ENCODE measurements at places on chromosomes 13 and 19.

- DNase-seq: no peak
Measured at GRCh38 chr19:4970558-4971423, 1.9 kb downstream of the KDM4B start.

GRCh38 chr13:34931572-34931971, 10.5 kb upstream of the NBEA start:
- no peak for DNase-seq

GRCh38 chr13:39306639-39307589, 268.7 kb downstream of the NHLRC3 start:
- DNase-seq: peak; percentile 8

- no peak for DNase-seq
Measured at GRCh38 chr13:110876609-110877008, 38.3 kb downstream of the ANKRD10 start.

GRCh38 chr19:58586133-58586765, 13.1 kb upstream of the MZF1 start:
- no peak for DNase-seq

GRCh38 chr13:84571264-84571663, 689.0 kb upstream of the SLITRK1 start:
- DNase-seq: no peak

DNA sequence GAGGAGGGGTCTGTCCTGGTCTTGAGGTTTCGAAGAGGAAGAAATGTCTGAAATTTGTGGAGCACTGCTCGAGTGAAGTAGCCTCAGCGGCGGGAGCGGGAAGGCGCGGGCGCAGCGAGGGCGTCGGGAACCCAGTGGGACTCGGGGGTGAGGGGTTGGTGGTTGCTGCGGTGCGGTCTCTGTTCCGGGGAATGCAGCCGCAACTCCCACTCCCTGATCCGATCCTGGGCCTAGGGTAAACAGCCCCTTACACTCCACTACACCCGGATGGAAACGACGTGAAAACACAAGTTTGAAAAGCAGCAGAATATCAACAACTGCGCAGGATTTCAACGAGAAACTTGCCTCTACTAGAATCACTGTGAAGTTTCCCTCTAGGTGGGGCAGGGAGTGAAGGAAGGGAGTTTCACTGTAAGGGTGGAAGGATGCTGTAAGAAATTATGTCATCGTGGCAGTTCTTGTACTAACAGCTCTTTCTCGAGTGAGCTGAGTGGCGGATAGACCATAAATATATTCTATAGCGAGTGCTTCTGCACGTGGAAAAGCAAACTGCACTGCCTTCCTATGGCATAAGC, 2.0 kb upstream of the KLF12 start:
- DNase-seq: no peak

DNA sequence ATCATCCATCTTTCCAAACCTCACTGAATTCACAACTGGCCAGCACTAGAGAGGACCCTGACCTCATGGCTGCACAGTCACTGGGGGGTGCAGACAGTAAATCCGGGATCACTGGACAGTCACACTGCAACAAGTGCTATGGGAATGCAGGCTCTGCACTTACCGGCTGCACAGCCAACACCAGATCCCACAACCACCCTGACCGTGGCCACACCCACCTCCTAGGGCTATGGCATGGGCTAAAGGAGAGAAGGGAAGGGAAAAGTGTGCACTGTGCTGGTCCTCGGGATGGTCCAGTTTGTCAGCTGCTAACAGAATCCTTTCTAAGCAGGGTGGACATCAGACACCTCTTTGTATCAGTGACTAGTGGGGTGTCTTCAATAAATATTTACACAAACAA, 118.2 kb downstream of the MIPEP start:
- DNase-seq: no peak

DNA sequence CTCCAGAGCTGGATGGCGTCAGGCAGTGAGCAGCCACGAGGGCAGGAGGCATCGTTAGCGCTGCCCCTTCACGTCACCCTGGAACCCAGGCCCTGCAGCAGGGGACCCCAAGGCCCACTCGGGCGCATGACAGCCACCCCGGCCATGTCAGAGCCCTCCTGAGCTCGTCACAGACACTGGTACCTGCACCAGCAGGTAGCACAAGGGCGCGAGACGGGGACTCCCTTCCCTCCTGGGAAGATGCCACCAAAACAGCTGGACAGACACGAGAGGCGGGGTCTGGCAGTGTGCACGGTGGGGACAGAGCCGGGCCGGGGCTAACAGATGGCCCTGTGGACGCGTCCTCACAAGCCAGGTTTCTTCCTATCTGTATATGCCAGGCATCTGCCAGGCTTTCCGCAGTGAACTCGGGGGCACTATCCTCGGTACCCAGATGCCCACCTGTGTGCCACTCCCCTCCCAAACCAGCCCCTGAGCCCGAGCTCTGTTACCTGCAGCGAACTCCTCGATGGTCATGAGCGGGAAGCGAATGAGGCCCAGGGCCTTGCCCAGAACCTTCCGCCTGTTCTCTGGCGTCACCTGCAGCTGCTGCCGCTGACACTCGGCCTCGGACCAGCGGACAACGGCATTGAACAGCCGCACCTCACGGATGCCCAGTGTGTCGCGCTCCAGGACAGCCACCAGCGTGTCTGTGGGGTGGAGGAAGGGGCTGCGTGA, 25.8 kb downstream of the BTBD2 start:
- DNase-seq: no peak

DNA sequence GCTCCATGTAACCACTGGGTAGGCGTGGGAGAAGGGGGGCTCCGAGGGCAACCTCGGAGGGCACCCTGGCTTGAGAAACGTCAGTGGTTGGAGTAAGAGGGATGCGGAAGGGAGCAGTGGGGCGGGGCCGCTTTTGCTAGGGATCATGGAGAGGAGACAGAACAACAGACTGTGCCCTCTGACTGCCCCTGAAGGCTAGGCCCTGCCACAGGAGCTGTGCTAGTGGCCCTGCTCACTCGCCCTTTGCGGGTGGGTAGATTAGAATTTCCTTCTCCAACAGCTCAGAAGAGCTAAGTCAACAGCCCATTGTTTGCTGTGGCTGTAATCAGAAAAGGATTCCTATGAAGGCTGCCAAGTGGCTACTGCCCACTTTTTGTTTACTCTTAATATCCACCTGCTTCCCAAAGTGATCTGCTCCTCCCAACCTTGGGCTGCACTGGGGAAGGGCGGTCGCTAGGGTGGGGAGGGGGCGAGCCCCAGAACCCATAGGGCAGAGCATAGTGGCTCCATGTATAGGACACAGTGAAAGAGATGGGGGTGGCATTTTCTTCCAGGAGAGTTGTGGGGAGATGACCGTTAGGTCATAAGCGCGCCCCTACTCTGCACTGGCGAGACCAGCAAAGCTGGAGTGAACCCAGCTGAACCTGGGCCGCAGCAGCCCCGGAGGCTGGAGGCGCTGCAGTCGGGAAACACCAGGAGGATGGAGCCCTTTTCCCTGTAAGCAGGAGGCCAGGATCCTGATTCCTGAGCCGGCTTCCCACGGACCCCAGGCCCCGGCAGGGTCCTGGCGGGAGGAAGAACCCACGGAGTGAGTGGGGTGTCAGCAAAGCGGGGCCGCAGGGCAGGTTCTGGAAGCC, 1.9 kb upstream of the C1QTNF9 start:
- no peak for DNase-seq

- no peak for DNase-seq
Measured at GRCh38 chr13:51920267-51920666, 58.5 kb downstream of the CCDC70 start.

Data from stimulated activated CD4-positive, alpha-beta T cell treated with anti-CD3 and anti-CD28 coated beads, Interleukin-15, amount 100 ng/mL, for 48 hours (primary cell).